Activated CD4-positive, CD25-positive, alpha-beta regulatory T cell treated with anti-CD3 and anti-CD28 coated beads, Interleukin-2, amount 50 U/mL, for 72 hours (primary cell): ENCODE measurements at places on chromosomes 12 and 14.

GRCh38 chr12:64600164-64600561, 10.1 kb upstream of the RASSF3 start:
- DNase-seq: no peak

GRCh38 chr12:124277394-124278241, 17.3 kb upstream of the RFLNA start:
- DNase-seq: no peak

DNA sequence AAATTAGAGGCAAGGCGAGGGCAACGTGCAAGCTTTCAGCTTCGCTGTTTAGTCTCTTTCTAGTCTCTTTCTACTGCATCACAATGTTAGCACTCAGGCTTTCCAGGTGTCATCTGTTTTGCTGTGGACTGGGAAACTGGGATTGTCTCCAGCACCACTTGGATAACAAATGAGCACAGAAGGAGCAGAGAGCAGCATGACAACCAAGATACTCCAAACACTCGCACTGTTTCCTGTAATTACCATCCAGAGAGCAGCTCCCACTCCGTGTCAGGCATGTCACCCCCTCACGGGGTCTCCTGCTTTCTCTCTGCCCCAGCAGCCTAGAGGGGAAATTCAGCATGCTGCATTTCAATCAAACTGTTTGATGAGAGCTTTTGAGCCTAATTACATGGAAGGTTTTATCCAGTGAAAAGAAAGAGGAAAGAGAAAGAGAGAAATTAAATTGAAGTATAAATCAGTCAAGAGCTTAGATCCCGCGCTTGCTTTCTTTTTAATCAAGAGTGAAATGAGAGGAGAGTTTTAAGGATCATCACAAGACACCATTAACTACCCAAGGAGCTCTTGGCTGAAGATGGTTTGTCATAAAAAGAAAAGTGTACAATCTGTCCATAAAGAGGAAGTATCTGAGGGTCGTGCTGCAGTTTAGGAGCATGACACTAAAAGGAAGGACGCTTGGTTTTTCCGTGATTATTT, 917.7 kb downstream of the DIO2 start:
- no peak for DNase-seq

DNA sequence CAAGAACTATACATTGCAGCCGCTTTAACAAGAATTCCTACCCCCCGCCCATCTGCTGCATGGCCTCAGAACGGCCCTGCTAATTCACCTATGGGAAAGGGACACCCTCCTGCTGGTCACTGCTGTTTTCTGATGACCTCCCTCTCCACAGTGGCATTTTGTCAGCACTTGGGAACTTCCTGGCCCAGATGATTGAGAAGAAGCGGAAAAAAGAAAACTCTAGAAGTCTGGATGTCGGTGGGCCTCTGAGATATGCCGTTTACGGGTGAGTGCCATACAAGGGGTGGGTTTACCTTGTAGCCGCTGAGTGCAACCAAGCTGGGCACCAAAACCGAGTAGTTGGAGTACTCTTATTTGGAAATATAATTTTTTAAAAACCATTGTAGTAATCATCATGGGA, 2.7 kb downstream of the PXMP2 start:
- DNase-seq: no peak

DNA sequence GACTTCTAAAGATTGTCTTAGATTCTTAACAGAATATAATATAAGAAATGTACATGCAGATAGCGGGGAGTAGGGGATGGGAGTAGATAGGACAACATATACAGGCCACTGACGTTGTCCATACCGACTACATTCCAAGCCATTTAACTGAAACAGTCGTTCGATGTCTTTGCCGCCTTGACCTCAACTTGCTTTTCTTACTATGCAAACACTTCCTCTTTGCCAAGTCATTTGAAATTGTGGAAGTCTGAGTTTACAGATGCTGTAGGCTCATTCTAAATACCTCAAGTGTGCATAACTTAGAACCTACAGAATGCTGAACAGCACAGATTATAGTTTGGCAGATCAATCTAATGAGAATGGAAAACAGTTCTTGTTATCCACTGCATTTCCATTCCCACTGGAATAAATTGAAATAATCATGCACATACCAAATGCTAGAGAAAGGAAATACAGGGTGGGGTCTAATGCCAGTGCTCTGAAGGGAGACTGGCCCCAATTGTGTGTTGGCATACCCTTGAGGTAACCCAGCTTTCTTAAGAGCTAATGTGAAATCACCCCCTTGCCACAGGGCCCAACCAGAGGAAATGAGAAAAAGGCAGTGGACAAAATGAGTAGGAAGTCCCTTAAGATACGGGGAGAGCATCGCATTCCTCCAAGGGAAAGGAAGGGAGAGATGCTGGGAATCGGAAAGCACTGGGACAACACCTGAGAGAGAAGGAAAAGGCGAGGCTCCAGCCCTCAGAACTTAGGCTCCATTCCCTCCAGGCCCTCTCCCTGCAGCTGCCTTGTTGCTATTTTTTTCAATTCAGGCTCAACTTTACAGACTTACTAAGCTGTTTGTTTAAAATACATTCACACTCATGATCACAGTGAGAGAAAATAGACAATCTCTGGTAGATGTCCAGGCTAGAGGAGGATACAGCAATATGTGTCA, 380.9 kb upstream of the TMTC1 start:
- no peak for DNase-seq

DNA sequence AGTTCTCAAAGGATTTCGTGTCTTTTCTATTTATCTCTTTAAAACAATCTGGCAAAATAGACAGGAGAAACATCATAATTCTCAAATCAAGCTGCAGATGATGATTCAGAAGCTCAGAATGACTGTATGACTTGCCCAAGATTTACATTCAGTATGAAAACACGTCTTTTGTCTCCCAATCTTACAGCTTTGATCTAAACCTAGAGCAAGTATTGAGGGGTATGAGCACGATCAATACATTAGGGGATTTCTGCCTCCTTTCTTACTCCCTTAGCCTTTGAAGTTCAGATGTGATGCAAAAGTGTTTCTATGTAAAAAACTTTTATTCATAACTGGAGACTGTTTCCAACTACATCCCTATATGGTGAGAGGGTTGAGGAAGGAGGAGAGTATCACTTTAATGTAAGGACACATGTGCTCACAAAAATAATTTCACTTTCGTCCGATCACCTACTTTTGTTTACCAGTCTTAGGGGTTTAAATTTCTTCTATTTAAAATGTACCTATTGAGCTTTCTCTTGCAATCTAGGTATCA, 454.8 kb downstream of the TMTC2 start:
- DNase-seq: no peak

DNA sequence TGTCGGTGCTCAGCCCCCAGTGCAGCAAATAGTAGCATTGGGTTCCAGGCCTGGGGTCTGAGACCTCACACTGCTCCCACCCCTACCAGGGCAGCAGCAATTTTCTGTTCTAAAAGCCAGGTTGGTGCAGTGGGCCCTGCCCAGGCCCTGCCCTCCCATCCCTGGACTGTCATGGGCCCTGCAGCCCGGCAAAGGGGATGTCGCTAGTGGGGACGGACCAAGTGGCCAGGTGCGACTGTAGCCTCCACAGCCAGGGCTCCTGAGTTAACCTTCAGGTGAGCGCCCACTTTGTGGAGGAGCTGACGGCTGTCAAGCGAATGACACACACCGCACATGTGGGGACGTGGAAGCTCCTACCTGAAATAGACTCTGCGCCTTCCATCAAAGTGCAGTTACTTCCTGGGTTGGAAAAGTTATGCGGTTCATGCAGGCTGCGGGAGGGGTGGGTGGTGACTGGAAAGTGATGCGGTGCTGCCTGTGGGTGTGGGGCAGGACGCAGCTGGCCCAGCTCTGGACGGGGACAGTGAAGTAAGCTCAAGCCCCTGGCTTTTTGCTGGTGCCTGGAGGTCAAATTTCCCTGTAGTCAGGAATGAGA, 1.5 kb downstream of the INF2 start:
- DNase-seq: no peak

- peak; percentile 54 for DNase-seq
These were observed 612 bp upstream of the FOXN3 start for GRCh38 chr14:89417465-89418225.

DNA sequence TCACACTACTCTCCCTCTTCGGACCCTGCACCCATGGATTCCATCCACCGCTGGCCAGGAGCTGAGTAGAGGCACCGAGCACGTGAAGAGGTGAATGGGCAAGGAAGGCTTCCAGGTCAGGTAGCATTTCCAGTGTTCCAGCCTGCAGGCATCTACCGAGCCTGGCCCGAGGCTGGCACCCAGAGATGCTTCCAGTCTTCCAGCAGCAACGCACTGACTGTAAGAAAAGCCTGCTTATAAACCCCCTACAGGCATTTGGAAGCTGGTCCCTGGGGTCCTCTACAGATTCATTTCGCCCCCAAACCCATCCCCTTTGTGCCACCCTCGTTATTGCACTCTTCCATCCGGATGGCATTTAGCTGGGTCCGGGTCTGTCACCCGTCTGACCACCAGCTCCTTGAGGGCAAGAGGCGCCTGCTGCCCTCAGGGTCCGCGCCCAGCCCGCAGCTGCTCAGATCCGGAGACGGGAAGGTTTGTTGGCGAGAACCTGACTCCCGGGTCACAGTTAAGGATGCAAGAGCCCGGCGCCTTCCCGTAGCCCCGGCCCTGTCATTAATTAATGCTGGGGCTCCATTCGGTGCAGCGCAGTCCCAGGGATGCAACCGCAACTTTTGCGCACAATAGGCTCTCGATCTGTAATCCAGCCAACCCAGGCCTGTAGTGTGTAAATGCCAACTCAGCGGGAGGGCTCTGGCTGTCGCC, 614 bp upstream of the MARK3 start:
- peak; percentile 32 for DNase-seq

- DNase-seq: no peak
These were observed at the start of gene DTX3 for GRCh38 chr12:57604454-57604991. Gene DTX3 (plus strand): TSS chr12:57604824. CDS start chr12:57606518, 1,694 bp downstream.

DNA sequence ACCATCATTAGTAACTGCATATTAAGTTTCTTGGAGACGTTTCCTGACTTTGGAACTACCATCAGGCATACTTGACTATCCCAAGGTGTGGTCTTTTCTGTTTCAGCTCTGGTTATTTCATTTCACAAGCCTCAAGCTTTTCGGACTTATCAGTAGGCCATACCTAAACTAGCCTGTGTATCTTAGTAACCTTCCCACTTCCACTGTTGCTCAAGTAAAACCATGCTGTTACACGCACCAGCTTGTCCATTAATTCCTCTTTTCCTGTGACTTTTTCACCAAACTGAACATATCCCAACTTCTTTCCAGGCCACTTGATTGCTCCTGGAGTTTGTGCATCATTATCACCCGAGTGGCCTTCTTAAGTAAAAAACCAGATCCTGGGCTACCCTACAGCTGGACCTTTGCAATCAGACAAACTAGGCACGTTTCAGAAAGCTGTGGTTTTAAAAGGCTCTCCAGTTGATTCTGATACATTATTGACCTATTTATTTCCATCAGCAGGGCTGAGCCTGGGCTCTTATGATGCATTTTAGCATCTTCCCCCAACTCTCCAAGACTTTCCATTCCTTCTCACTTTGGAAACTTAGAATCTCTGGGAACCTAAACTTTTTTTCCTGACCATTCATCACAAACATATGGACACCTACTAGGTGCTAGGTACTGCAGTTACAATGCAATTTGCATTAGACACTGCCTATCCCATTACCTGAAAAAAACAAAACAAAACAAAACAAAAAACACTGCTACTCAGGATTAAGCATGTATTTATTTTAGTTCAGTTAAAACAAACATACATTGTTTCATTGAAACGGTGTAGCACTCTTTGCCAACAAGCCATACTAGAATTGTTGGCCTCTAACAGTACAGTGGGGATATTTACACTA, 14.9 kb downstream of the SLC38A2 start:
- DNase-seq: no peak

GRCh38 chr14:74400031-74400685, 25.9 kb downstream of the SYNDIG1L start:
- DNase-seq: no peak

GRCh38 chr12:67991158-67991557, 1.9 kb downstream of the IFNG-AS1 start:
- peak; percentile 32 for DNase-seq
